ENCODE measurements at places on chromosomes 16 and 17.

DNA sequence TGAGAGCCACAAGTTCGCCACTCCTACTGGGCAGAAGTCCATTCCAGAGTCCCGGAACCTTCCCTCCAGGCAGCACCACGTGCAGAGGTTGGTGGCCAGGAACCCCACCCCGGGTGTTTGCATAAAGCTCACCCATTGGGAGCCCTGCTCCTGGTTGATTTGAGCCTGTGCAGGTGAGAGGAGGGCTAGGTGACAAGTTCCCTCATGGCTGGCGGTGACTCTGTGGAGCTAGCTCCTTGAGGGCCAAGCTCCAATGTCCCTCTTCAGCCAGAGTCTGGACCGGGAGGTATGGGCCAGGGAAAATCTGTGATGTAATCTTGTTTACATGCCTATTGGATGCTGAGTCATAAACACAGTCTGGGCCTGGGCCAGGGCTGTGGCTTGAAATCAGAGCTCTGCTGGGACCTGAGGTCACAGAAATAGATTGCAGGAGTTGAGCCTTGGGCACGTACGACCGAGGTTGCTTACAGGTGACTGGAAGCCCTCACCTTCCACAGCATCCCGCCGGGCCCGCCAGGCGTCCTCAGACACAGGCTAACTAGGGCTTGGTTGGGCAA is 118.9 kb downstream of the AATF start:
- DNase-seq = no peak

- no peak for DNase-seq
These were observed 744 bp upstream of the NF1 start for GRCh38 chr17:31093866-31094599.

- DNase-seq = no peak
These were observed 10.0 kb upstream of the LITAF start for GRCh38 chr16:11596572-11597226.

DNA sequence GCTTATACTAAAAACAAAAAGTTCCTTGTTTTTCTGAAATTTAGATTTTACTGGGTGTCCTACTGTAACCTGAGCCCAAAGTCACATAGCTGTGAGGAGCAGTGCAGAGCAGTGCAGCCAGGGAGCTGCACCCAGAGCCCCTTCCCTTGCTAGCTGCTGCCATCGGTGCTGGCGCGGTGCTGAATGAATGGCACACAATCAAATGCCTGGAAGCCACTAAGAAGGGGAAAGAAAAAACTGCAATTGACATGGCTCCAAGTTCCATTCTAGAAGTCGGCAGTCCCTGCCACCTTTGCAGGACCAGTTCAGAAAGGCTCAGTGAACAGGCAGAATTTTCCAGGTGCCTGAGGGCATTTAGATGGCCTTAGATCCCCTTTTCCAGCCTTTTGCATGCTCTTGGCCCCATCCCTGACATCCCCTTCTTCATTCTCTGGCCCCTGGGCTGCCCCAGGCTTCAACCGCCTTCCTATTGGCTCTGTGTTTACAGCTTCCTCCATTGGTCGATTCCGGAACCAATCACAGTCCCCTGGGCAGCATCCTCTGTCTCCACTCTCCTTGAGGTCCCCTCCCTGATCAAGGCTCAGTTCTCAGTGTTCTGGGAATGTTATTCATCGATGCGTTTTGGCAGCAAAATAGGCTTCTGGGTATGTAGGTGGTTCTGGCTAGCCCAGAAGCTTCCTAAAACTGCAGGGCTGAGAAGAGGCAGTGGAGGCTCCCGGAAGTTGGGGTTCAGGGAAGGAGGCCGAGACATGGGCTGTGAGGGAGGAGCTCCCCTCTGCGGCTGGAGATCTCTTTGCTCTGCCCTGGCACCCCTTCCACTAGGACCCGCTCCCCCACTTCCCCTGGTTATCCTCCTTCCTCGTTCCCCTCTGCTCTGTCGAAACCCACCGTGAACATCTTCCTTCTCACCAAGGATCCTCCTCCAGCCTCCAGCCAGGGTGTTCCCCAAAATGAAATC is 37.9 kb downstream of the ATP2C2 start:
- DNase-seq = no peak

Data from cortex of kidney (tissue), 1 donor.